ENCODE measurements at places on chromosomes 12 and 14.

GRCh38 chr14:100416921-100417860 is 94.1 kb downstream of the SLC25A47 start:
- DNase-seq, result no peak

DNA sequence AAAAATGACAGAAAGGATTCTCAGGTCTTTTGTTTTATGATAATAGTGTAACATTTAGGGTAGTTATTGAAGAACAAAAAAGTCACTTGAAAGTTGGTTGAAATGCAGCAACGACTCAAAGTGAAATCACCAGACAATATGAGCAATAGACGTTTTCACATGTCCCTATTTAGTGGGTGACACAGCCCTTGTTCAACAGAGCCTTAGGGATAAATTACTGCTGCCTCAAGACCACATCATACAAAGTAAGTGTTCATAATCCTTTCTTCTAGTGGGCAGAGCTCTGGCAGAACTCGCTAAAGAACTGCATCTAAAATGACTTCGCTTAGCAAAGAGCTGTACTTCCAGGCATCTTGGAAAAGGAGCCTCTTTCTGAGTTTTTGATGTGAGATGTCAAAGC is 128.5 kb upstream of the LMNTD1 start:
- no peak for DNase-seq

DNA sequence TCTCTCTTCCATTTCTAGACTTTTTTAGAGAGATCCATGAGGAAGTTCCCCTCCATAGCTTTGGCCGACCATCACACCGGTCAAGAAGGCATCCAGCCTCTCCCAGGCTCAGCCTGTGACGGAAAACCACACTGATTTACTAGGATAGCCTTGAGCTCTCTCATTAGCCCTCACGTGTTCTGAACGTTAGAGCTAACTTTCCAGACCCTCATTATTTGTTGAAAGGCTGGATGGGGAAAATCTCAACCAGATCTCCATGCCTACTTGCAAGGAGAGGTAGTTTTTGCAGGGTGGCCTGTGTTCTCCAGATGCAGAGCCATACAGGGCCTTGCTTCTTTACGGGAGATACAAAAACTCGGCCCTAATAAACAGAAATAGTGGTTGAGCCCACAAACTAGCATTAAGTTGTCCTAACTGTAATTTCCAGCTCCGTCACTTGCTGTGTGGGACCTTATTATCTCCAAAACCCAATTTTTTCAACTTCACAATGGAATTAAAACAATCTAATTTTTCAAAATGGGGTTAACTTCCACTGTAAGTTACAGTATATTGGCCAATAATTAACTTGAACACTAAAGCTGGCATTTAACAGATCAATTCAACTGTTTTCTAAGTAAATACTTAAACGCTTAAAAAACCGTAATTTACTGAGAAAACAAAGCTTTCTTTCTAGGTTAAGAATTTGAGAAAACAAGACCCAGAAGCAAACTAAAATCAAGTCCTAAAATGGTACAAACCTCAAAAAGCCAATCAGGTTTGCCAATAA is 65.3 kb downstream of the KLHL28 start:
- no peak for DNase-seq

GRCh38 chr14:91229743-91230200 is 14.7 kb downstream of the GPR68 start:
- DNase-seq, result no peak

- DNase-seq, result no peak
Observed at GRCh38 chr12:53502331-53502730, 1.2 kb downstream of the TARBP2 start.

- no peak for DNase-seq
Observed at GRCh38 chr12:26091822-26092221, 33.0 kb downstream of the BHLHE41 start.

- no peak for DNase-seq
Observed at GRCh38 chr12:121198949-121199348, 11.0 kb upstream of the P2RX4 start.

DNA sequence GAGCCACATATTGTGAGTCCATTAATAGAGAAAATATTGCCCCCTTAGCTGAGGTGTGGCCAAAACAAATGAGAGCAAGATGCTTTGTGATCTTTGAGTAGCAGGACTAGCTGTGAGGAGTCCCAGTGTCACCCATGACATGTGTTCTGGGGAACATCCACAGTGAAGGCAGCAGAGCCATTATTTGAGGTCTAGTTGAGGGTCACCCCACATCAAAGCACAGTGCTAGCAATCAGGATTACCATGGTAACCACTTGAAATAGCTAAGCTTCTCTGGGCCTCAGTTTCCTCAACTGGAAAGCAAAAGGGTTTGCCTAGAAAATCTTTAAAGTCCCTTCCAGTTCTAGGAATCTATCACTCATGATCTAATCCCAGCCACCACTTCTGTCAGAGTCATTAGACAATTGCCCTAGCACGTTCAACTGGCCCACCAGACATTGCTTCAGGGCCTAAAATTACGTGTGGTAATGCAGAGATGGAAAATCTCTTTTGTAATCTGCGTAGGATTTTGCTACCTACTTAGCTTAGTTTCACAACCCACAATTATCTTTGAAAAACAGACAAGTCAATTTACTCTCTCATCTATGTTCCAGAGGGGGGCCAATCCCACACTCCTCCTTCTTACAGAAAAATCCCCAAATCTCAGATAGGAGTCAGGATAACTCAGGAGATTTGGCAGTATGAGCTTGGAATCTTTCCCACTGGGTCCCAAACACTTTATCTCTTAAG is 251.2 kb upstream of the EGLN3 start:
- DNase-seq, result no peak

DNA sequence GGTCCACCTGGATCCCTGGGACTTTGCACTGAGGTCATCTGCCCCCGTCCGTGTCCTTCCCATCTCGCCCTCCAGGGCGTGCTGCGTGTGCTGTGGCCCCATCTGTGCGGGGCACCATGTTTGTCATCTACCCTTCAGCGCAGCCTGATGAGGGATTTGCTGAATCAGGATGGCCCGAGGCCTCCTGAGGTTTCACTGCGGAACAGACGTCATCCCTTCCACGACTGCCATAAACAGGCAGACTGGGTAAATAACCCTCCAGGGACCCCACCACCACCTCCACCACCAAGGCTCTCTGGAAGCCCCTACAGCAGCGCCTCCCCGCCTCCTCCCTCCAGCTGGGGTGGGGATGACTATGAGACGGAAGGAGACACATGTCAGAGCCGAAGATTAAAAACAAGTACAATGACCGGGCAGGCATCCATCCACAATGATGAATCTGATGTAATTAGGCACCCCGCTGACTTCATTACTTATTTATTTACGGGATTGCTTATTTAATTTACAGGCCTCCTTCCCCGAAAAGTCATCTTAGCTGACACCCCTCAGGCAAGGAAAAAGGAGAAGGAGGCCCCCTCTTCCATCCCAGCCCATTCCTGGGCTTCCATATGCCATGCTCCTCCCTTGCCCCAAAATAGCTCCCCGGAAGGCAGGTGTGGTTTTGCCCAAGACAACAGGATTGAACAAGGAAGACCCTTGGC is 39.4 kb downstream of the NCOR2 start:
- DNase-seq, result no peak

DNA sequence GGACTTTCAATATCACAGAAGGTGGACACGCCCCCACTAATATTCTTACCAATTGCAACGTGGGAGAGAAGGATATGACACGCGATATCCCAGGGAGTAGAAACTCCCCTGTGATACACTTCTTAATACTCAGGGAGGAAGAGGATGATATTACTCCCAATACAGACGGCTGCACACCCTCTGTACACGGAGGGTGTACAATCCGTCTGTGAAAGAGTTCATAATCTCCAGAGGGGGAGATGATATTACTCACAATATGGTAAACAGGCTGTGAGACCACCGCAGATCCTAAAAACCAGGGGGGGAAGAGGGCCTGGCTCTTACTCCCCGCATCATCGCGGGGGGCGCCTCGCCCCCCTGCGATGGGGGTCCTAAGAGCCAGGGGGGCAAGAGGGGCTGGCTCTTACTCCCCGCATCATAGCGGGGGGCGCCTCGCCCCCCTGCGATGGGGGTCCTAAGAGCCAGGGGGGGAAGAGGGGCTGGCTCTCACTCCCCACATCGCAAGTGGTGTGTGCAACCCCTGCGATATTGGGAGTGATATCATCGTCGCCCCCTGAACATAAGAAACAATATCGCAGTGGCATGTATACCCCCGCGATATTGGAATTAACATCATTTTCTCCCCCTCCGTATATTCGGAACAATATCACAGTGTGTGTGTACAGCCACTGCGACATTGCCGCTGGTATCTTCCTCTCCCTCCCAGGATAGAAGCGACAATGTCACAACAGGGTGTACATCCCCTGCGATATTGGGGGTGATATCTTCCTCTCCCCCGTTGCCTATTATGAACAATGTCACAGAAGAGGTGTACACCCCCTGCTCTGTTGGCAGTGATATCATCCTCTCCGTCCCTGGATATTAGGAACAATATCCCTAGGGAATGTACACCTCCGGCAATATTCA is 8.9 kb upstream of the CLEC6A start:
- DNase-seq, result no peak

- DNase-seq, result no peak
Observed at GRCh38 chr14:43172899-43173548, 1334.1 kb downstream of the FSCB start.

- DNase-seq, result no peak
Observed at GRCh38 chr14:22542360-22542759, 46.7 kb downstream of the DAD1 start.

DNA sequence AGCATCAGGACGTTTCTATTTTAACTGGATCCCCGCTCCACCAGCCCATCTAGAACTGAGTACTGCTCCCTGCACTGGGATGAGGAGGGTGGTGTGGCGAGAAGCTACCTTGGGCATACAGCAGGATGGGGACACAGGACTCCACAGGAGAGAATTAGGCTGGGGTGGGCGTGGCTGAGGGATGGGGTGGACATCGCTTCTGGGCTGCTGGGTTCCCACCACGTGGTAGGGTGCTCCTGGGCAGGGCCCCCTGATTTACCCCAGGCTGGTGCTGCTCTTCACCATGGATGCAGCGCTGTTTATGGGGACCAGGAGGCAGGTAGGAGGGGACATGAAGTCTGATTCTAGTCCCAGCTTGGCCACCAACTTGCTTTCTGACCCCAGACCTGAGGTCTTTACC is 41.9 kb downstream of the VDR start:
- no peak for DNase-seq

GRCh38 chr12:39112064-39112463 is 206.7 kb upstream of the CPNE8 start:
- DNase-seq, result no peak

GRCh38 chr12:54075974-54076373 is 22.3 kb downstream of the HOXC4 start:
- DNase-seq, result no peak
